ENCODE measurements at places on chromosomes 13 and 19. TPM values are rescaled to one million over a fixed set of nuclear protein-coding genes. Genes with fewer than 3 reads are reported as not detected.

IZUMO2 gene
- not detected for total RNA-seq

PNMA8C gene
- 8.9 TPM for total RNA-seq

PSG6 gene
- not detected for total RNA-seq

ZNF428 gene
- total RNA-seq = 66.2 TPM

SPRY2 gene
- total RNA-seq = 46.0 TPM

MCEMP1 gene
- not detected for total RNA-seq

WDFY2 gene
- 17.5 TPM for total RNA-seq

C19orf81 gene
- 2.1 TPM for total RNA-seq

KLF16 gene
- total RNA-seq = 2.0 TPM

CYP4F3 gene
- total RNA-seq = 0.18 TPM

ZNF30 gene
- total RNA-seq = 7.1 TPM

KLK15 gene
- total RNA-seq = not detected

CGB5 gene
- not detected for total RNA-seq

Measured in cerebellum (tissue), 4 donors.